Large intestine (tissue), 12 donors: ENCODE measurements at places on chromosomes 6 and 20. TPM values are rescaled to one million over a fixed set of nuclear protein-coding genes. Genes with fewer than 3 reads are reported as not detected.

GRCh38 chr6:78199044-78199443 lies 546.2 kb downstream of the MEI4 start:
- H3K36me3 ChIP-seq: no peaks in the 10 kb centered on the region
- H3K4me1 ChIP-seq: no peaks in the 10 kb centered on the region
- H3K4me3 ChIP-seq: no peak overlapping the region

DNA sequence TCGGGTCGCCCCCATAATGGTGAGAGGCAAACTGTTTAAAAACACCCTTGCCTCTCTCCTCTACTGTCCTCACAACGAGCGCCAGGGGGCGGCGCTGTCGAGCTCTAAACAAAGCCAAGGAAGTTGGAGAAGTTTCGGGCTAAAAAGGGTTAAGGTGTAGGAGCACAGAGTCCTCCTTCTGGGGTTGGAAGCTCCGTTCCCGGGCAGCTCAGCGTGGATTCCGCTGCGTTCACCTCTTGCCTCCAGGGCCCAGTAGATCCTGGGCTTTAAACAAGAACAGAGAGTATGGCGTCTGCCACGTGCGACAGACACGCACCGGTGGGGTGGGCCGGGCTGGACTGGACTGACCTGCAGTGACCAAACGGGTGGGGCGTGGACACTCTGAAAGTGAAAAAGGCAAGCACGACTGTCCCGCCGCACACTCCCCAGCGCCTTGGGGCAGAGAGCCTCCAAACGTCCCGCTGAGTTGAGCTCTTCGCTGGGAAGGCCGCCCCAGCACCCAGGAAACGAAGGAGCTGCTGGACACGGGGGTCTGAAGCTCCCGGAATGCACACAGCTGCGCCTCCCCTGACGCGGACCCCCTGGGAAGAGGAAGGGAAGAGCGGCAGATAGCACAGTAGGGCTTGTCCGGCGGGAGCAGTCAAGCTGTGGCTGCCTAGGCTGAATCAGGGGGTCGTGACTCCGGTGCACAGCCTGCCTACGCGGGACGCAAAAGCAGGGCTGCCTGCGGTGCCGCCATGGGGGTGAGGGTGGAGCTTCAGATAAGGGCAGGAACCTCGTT lies 1.6 kb upstream of the THBD start:
- H3K36me3 ChIP-seq: no peaks in the 10 kb centered on the region
- H3K27ac ChIP-seq: no peak overlapping the region
- peaks cover 4% of the 10 kb centered on the region for H3K4me1 ChIP-seq
- peak overlapping the region; percentile 35 for H3K4me3 ChIP-seq

- H3K27me3 ChIP-seq: no peaks in the 10 kb centered on the region
- H3K4me3 ChIP-seq: no peak overlapping the region
- H3K4me1 ChIP-seq: no peaks in the 10 kb centered on the region
- H3K36me3 ChIP-seq: peaks cover 3% of the 10 kb centered on the region
These were observed 312.4 kb downstream of the UTRN start for GRCh38 chr6:144597511-144597910.

Gene ERVFRD-1
- polyA plus RNA-seq: 1.3 TPM

GRCh38 chr6:162963861-162964260 lies 236.1 kb downstream of the PACRG start:
- no peaks in the 10 kb centered on the region for H3K4me1 ChIP-seq
- no peak overlapping the region for H3K27ac ChIP-seq
- H3K36me3 ChIP-seq: no peaks in the 10 kb centered on the region
- DNase-seq: no peak
- no peak overlapping the region for H3K4me3 ChIP-seq
- H3K27me3 ChIP-seq: no peaks in the 10 kb centered on the region

DNA sequence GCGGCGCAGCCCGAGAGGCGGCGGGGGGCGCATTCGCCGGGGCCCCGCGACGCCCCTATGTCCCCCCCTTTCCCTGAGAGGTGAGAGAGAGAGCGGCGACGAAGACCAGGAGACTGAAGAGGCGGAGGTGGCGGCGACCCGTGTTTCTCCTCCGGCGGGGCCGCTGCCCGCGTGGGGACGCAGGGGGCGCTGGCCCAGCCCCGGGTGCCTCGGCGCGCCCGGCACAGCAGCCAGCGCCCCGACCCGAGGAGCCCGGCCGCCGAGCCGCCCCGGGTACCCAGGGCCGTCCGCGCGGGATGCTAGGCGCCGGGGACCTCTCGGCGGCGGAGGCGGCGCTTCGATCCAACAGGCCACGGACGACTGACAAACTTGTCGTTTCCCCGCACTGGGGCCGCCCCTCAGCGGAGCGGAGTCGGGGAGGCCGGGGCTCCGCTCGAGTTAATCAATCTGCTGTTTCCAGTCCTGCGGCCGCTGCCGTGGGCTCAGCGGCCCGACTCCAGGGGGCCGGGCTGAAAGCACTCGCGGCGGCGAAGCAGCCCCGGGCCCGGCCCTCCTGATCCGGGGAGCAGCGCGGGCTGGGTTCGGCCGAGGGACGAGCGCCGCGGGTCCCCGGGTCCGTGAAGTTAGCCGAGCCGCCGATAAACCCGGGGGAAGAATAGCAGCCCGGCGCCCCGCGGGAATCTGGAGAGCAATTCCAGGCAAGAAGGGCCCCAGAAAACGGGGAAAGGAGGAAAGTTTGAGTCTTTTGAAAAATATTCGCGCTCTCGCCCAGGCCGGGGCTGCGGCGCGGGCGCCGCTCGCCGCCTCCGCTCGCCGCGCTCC lies 631 bp downstream of the MDGA1 start:
- H3K27me3 ChIP-seq: peaks cover 91% of the 10 kb centered on the region
- no peaks in the 10 kb centered on the region for H3K36me3 ChIP-seq
- H3K4me1 ChIP-seq: peaks cover 29% of the 10 kb centered on the region
- no peak overlapping the region for H3K27ac ChIP-seq
- peak overlapping the region; percentile 43 for H3K4me3 ChIP-seq

Gene LRRN4
- polyA plus RNA-seq: 6.3 TPM

DNA sequence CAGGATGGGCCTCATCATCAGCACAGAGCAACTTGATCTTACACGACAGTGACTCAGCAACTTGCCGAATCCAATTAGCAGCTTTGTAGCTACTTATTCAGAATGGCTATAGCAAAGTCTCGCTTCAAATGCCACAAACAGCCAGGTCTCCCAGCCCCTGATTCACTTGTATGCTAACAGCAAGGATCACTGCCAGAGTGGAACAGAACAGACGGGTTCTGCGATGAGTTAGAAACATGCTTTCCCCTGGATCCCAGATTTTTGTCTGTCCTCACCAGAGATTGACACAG lies 254.4 kb downstream of the NRN1 start:
- DNase-seq: no peak
- H3K36me3 ChIP-seq: no peaks in the 10 kb centered on the region
- no peaks in the 10 kb centered on the region for H3K27me3 ChIP-seq
- H3K4me3 ChIP-seq: no peak overlapping the region
